Activated effector memory CD4-positive, alpha-beta T cell treated with Interleukin-2 at 50 U/mL for 16 hours (primary cell): ENCODE measurements at places on chromosomes 6 and 20.

- DNase-seq: no peak
Observed at GRCh38 chr6:163490826-163491577, 76.5 kb downstream of the QKI start.

- DNase-seq: no peak
Observed at GRCh38 chr6:117907601-117908245, 659 bp downstream of the SLC35F1 start.

GRCh38 chr6:13203145-13203544 lies 125.2 kb downstream of the TBC1D7 start:
- no peak for DNase-seq

- no peak for DNase-seq
Observed at GRCh38 chr6:133333852-133334251, 92.7 kb downstream of the EYA4 start.

GRCh38 chr20:434221-434620 lies 26.1 kb downstream of the RBCK1 start:
- no peak for DNase-seq

GRCh38 chr6:76803038-76803580 lies 660.2 kb downstream of the HTR1B start:
- no peak for DNase-seq
